ENCODE measurements at places on chromosomes 13 and 19. TPM values are rescaled to one million over a fixed set of nuclear protein-coding genes. Genes with fewer than 3 reads are reported as not detected.

DNA sequence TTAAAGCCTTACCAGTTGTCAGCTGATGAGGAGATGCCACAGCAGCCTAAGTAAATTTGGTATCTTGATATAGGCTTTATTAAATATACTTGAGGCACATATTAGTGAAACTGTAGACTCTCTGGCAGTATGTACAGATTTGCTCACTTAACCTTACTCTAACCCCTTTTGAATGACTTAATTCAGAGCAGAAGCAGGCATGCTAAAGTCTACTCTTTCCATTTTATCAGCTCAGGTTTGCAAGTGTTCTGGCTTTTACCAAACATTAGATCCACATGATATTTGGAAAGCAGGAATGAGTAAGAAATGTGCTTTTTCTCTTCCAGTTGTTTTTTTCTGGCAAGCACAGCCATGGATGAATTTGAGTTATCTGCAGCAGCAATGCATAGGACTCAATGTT is 541.0 kb upstream of the PCDH9 start:
- DNase-seq, result no peak
- H3K36me3 ChIP-seq, result no peaks in the 10 kb centered on the region
- no peak overlapping the region for H3K27ac ChIP-seq
- no peak overlapping the region for H3K4me3 ChIP-seq
- H3K4me1 ChIP-seq, result no peaks in the 10 kb centered on the region

DNA sequence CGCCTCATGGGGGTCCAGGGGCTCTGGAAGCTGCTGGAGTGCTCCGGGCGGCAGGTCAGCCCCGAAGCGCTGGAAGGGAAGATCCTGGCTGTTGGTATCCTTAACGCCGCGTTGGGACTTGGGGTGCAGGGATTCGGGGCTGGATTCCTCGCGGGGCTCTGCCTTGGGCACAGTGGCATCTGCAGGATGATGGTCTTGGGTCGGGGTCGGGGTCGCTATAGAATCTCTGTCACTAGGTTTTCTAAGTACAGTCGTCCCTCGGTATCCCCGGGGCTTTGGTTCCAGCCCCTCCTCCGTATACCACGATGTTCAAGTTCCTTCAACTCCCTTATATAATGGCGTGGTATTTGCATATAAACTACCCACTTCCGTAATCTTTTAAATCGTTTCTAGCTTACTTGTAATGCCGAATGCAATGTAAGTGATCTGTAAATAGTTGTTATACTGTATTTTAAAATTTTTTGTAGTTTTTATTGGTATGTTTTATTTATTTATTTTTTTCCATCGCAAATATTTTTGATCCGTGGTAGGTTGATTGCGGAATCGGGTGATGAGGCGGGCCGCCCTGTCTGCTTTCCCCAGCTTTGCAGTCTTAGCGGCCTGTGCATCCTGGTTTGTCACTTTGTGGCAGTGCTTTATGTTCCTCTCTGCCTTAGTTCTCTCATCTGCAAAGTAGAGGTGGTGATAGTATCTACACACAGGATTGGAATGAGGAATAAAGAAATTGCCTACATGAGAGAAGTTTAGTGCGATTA is 606 bp downstream of the ERCC5 start:
- peak overlapping the region; percentile 95 for H3K4me3 ChIP-seq
- H3K36me3 ChIP-seq, result no peaks in the 10 kb centered on the region
- H3K27me3 ChIP-seq, result no peaks in the 10 kb centered on the region

- H3K36me3 ChIP-seq, result no peaks in the 10 kb centered on the region
- H3K4me1 ChIP-seq, result no peaks in the 10 kb centered on the region
- DNase-seq, result no peak
- no peaks in the 10 kb centered on the region for H3K27me3 ChIP-seq
- no peak overlapping the region for H3K27ac ChIP-seq
- H3K4me3 ChIP-seq, result no peak overlapping the region
These were observed 17.7 kb downstream of the CERS1 start for GRCh38 chr19:18878058-18878797.

DNA sequence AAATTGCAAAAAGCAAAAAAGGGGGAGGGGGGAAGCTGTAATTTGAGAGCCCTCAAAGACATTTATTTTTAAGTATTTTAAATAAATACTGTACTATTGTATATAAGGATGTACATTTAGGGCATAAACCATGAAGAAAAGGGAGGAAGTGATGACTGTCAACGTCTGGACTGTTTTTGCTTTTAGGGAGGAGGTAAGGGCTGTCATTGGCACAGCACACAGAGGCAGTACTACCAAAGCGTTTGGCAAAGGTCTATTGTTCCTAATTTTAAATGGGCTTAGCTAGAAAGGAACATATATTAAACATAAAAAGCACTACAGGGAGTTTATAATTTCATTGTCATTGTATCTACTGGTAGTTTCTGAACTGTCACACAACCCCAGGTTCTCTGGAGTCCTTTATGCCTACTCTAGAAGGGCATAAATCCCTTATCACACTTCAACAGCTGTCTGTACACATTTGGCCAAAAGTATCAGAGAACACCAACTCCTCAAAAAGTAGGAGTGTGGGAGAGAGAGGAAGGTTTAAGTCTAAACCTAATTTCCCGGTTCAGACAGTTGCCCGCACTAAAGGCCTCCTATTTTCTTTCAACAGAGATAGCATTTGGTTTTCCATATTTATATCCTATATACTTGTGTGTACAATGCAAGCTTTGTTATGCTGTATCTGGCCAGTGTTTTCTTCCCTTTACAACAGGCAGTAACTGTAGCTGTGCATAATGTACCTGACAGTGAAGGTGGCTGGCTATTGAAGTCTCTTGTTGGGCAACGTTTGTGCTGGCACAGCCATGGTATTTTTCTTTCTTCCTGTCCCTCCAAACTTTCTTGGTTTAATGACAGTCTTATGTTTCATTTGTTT is 406.2 kb downstream of the KLF5 start:
- no peaks in the 10 kb centered on the region for H3K36me3 ChIP-seq
- no peak for DNase-seq
- H3K4me3 ChIP-seq, result no peak overlapping the region
- no peaks in the 10 kb centered on the region for H3K27me3 ChIP-seq
- no peaks in the 10 kb centered on the region for H3K4me1 ChIP-seq

GRCh38 chr19:39321832-39322176 is 1.1 kb upstream of the LRFN1 start:
- no peak overlapping the region for H3K4me3 ChIP-seq
- H3K4me1 ChIP-seq, result no peaks in the 10 kb centered on the region
- no peak overlapping the region for H3K27ac ChIP-seq
- no peak for DNase-seq
- H3K27me3 ChIP-seq, result no peaks in the 10 kb centered on the region

GRCh38 chr13:99932912-99933311 is 38.7 kb downstream of the ZIC5 start:
- no peak overlapping the region for H3K4me3 ChIP-seq
- no peaks in the 10 kb centered on the region for H3K4me1 ChIP-seq
- H3K36me3 ChIP-seq, result no peaks in the 10 kb centered on the region
- no peaks in the 10 kb centered on the region for H3K27me3 ChIP-seq

GRCh38 chr19:16660763-16661479 is at the start of gene TMEM38A:
Gene TMEM38A (plus strand): TSS chr19:16661139. CDS start chr19:16661218, 79 bp downstream.
- H3K4me1 ChIP-seq, result no peaks in the 10 kb centered on the region
- no peaks in the 10 kb centered on the region for H3K27me3 ChIP-seq
- peak within 1 kb of the TSS; percentile 93 for H3K27ac ChIP-seq
- DNase-seq, result peak; percentile 52

- H3K27me3 ChIP-seq, result no peaks in the 10 kb centered on the region
- H3K4me1 ChIP-seq, result no peaks in the 10 kb centered on the region
- no peaks in the 10 kb centered on the region for H3K36me3 ChIP-seq
These were observed 63.9 kb upstream of the ARHGEF7 start for GRCh38 chr13:111051041-111051725.

The FFAR2 gene
- total RNA-seq, result not detected
